ENCODE measurements at places on chromosomes 11 and 22.

DNA sequence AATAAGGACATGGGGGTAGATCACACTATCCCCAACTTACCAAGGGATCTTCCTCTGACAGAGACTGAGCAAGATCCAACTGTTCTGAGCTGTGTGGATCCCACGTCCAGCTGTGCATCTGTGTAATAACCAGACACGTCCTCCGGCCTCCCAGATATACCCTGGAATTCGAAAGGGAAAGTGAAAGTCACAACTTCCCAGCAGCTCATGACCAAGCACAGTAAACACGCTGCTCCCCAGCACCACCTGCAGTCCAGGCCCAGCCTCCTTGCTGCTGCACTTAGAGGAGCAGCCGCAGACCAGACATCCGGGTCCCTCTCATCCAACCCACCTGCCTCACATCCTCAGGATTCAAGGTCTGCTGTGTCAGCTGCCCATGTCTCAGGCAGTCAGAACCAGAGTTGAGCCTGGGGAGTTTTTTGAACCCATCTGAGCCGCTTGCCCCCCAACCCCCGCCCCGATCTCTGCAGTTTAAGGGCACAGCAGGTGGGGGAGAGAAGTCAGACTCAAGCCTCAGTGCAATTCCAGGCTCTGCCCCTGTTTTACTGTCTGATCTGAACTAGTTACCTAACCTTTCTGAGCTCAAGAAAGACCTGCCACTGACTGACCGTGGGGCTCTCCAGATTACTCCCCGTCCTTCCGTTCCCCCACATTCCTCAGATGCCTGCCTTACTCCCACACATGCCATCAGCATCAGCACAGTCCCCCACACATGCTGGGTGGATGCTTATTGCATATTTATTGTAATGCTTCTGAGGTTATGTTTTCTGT is at the start of gene APOL2:
Gene APOL2, minus strand, starts transcription at position 127 of the 771 bp plus-strand sequence. CDS start 6,365 bp downstream, outside the sequence.
- DNase-seq, result peak; percentile 77

DNA sequence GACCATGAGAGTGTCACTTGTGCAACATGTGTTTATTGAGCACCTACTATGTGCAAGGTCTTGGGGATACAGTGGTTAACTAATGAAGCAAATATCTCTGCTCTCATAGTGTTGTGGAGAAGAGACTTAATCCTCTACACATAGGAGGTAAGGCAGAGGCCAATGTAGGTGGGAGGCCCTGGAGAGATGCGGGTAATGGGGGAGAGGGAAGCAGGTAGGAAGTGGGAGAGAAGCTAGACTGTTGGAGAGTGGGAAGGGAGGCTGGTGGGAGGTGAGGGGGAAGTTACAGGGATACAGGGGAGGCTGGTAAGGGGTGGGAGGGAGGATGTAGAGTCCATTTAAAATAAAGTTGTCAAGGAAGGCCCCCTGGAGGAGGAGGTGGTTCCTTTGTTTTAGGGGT is 240.0 kb downstream of the MIAT start:
- no peak for DNase-seq

GRCh38 chr11:19232910-19233503 is 7.7 kb downstream of the E2F8 start:
- no peak for DNase-seq

DNA sequence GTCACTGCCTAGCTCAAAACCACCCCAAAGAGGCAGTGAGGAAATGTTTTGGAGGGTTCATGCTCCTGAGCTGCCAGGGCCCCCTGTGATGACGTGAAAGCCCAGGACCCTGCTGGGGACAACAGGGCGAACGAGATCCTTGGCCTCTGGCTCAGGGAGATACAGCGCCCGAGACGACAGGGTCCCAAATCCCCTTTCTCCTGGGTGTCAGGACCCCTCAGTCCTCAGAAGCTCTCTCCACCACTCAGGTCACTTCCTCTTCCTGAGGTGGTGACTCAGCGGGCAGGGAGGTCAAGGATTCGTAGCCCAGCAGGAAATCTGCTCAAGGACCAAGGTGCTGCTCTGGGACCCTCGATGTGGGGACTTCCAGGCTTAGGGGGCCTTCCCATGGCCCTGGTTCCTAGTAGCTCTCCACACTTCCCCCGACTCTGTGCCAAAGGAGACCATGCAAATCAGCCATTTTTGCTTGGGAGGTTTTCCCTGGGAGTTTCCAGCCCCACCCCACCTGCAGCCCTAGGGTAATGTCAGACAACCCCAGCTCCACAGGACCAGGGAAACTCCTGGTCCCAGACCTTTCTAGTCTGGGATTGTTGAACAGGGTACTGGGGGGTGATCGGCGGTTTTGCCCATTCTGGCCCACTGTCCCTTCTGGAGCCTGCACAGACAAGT is 12.8 kb downstream of the BCL9L start:
- no peak for DNase-seq

DNA sequence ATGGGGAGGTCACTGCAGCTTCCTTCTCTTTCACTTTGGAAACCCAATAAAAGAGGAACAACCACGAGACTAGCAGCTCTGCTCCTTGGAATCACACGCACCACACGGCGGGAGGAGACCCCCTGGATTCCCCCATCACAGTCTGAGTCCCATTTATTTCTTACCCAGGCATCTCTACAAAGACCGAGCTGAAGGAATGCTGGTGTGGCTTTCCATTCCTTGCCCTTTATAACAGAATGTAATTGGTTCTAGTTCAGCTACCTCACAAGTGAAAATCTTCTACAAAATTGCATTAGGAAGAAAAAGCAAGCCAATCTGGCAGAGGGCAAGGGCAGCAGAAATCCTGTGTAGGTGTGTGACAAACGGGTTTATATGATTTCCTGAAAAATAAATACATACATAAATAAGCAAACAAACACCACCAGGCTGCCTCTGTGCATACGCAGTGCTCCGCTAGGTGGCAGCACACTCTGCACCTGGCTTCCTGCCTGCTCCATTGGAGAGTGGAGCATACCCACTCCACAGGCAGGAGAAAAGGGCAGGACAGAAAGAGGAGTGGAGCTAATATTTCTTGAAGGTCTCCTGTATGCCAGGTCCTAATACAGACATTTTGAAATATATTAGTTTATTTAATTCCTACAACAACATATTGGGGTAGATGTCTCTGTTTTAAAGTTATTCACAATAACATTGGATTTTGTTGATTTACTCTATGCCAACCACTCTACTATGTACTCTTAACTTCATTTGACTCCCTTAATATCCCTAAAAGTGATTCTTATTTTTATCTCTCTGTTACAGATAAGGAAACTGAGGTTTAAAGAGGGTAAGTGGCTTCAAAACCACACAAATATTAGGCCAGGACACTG is 673.1 kb downstream of the KCNA4 start:
- no peak for DNase-seq

- no peak for DNase-seq
These were observed 5.6 kb downstream of the DERL3 start for GRCh38 chr22:23833017-23833751.

DNA sequence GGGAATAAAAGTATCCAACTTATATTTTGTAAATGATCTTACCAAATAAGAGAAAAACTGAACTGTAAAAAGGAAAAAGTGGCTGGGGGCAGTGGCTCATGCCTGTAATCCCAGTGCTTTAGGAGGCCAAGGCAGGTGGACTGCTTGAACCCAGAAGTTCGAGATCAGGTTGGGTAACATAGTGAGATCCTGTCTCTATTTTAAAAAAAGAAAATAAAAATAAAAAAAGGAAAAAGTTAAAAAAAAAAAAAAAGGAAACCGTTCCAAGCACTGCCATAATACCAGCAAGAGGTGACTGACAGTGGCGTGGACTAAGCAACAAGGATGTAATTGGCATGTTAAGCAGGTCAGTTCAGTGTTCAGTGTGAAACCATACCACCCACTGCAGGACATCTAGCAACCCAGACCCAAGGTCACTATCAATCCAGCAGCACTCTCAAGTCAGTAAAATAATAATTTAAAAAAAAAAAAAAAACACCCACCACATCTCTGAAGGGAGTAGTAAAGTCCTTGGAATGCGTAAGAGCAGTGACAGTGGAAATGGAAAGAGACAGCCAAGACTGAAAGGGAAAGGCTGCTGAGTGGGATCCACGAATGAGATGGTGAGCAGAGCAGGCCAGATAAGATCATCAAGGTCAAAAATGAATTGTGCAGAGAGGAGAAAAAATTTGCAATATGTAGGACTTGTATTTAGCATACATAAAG is 43.6 kb downstream of the MAPK1 start:
- no peak for DNase-seq

DNA sequence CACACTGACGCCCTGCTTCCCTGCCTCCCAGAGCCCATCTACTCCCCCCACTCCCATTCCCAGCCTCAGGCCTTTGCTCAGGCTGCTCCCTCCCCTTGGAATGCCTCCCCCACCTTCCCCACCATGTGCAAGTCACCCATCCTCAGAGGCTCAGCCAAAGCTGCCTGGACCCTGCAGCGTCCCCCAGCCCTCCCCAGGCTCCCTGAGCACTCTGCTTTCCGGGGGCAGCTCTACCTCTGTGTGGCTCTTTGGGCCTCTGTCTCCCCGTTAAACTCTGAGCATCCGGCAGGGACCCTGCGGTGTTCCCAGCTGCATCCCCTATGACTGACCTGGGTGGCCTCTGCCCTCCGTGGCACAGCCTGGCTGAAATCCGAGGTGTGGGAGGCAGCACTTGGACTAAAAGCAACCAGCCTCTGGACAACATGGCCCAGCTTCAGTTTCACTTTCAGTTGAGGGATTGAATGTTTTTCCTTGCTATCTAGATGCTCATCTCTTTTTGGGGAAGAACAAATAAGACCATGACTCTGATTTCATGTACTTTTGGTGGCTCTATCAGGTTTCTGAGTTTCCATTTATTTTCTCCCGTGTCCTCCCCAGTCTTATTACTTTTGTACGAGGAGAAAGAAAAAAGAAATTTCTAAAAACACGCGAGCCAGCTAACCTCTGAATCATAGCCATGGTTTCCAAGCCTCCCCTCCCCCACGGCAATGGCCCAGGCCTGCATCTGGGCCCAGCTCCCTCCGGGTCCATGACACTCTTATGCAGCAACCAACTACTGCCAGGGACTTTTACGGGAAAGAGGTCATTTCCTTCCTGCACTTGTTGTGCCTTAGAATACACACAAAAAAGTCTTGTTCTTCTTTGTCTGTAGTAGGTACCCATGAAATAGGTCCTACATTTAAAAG is 3.8 kb downstream of the APOL3 start:
- DNase-seq, result peak; percentile 52

DNA sequence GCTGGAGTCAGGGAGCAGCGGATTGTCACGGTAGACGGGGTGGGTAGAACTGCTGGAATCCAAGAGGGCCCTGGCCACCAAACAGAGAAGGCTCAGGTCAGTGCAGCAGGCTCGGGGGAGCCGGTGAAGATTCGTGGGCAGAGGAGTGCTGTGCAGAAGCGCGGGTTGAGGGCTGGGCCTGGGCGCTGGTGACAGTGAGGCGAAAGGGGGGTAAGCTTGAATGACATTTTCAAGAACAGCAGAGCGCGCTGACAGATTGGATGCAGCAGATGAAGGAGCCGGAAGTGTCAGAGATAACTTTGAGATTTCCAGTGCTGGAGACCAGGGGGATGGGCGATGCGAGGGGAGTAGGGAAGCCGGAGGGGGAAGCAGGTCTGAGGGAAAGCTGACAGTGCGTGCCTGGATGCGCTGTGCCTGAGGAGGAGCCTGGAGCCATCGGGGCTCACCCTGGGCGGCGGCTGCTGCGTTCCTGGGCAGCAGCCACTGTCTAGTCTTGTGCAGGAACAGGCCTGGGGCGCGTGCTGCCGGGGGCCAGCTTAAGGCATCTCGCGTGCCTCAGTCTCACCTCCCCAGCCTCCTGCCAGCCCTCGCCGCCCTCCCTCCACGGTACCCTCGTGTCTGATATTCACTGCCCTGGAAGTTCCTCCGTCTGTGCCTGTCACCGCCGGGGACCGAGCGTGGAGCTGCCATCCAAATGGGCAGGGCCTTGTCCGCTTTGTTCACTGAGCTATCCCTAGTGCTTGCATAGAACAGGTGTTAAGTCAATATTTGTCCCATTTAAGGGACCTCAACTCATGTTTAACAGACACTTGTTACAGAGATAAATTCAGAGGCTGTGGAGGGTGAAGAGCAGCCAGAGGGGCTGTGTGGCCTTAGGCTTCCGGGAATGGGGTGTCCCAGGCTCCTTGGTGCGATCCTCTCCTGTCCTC is 5.2 kb downstream of the GRIK4 start:
- DNase-seq, result no peak

- DNase-seq, result no peak
These were observed 2.6 kb upstream of the INSC start for GRCh38 chr11:15112131-15112541.

GRCh38 chr22:30607300-30607930 is 441 bp downstream of the TCN2 start:
- DNase-seq, result no peak

DNA sequence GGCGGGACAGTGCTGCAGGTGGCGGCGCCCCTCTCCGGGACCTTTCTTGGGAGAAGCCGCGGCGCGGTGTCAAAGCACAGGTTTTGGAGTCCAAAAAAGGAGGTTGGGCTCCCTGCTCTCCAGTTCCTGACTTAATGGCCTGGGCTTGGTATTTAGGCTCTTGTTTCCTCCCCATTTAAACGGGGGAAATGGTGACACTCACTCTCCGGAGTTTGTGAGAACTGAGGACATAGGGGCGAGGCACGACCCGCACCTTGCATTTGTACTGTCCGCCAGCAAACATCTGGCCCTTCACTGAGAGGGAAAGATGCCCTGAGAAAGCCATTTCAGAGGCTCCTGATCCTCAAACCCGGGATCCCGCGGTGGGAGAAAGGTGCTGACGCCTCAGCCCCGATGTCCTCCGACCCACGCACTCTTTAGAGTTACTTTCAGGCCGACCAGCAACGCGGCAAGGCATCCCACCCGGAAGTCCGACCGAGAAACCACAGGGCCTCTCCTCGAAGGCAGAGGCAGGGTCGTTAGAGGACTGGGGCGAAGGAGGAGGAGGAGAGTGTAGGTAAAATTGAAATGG is 2.9 kb upstream of the WDR74 start:
- DNase-seq, result peak; percentile 17

- DNase-seq, result no peak
These were observed 19.1 kb upstream of the EHD1 start for GRCh38 chr11:64897381-64898075.

- no peak for DNase-seq
These were observed 61.3 kb downstream of the RCN1 start for GRCh38 chr11:32152216-32152615.

- DNase-seq, result no peak
These were observed 7.3 kb downstream of the YAP1 start for GRCh38 chr11:102117472-102118113.

DNA sequence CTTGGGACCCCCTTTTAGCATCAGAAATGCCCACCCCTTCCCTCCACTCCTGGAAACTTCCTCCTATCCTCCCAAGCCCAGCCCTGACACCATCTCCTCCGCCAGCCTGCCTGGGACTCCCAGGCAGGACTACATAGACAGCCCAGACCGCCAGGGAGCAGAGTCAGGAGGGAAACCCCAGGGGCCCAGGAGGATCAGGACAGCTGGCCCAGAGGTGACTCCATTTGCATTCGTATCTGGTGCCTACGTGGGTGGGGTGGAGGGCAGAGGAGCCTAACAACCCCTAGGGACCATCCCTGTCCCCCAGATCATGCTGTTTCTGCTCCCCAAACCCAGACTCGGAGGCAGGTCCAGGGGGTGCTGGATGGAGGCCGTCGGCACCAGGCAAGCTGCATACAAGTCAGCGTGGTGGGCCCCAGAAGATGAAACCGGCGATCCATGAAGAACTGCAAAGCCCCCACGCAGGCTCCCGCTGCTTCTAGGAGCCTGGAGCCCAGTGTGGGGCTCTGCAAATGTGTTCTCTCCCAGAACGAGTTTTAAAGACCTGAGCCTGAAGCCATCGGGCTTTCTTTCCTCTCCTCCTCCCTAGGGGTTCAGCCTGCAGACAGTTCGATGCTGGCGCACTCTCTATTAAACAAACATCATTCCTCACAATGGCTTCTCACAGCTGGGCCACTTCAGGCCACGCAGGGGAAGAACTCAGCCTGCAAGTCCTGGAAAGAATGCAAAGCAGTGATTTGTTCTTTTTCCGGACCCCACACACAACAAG is 1506.8 kb downstream of the BRD1 start:
- DNase-seq, result no peak

- no peak for DNase-seq
These were observed 12.7 kb upstream of the IL10RA start for GRCh38 chr11:117973503-117973860.
